GM12892 (cell line): ENCODE measurements at places on chromosomes 2 and 18.

DNA sequence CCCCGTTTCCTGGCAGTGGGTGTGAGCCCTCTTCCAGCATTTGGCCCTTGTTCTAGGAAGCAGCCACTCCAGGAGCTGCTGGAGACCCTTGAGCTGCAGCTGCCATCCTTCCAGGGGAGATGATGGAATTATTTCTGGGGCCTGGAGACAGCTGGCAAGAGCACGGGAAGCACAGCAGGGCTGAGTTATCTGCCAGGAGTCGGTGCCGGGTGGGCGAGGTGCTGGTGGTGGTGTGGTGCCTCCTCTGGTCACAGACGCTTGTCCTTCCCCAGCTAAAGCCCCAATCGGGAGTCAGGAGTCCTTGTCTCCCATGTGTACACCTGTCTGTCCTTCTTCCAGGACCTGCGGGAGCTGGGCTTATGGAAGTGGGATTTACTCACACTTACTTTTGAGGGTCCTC is 36.0 kb downstream of the DPYSL5 start:
- DNase-seq, result no peak

DNA sequence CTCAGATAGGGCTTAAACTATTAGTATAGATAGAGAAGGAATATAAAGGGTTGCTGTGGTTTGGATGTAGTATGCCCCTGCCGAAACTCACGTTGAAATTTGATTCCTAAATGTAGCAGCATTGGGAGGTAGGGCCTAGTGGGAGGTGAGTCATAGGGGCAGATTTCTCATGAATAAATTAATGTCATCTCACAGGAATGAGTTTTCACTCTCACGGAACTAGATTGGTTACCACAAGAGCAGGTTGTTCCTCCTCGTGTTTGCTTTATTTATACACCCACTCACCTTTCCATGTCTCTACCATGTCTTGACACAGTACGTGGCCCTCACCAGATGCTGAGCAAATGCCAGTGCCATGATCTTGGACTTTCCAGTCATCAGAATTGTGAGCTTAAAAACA is 218.2 kb downstream of the RBM43 start:
- no peak for DNase-seq

- no peak for DNase-seq
Observed at GRCh38 chr2:229348128-229348527, 77.0 kb upstream of the PID1 start.

DNA sequence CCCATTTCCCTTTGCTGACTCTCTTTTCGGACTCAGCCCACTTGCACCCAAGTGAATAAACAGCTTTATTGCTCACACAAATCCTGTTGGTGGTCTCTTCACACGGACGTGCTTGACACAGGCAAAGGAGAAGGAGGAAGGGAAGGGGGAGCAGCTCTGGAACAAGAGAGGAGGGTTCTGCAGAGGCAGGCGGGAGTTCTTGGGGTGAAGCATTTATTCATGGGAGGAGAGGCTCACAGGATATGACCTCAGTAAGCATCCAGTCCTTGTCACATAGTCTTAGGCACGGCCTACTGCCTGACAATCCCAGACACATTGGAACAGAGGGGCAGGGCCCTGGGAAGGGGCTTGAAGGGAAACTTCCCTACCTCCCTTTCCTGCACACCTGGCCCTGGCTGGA is 171.7 kb upstream of the HS6ST1 start:
- DNase-seq, result no peak

- DNase-seq, result no peak
Observed at GRCh38 chr18:45291621-45292615, 323.4 kb upstream of the SLC14A2 start.

GRCh38 chr2:160109939-160110673 is 47.7 kb upstream of the PLA2R1 start:
- no peak for DNase-seq

GRCh38 chr2:160557903-160558302 is 64.3 kb upstream of the RBMS1 start:
- DNase-seq, result no peak

DNA sequence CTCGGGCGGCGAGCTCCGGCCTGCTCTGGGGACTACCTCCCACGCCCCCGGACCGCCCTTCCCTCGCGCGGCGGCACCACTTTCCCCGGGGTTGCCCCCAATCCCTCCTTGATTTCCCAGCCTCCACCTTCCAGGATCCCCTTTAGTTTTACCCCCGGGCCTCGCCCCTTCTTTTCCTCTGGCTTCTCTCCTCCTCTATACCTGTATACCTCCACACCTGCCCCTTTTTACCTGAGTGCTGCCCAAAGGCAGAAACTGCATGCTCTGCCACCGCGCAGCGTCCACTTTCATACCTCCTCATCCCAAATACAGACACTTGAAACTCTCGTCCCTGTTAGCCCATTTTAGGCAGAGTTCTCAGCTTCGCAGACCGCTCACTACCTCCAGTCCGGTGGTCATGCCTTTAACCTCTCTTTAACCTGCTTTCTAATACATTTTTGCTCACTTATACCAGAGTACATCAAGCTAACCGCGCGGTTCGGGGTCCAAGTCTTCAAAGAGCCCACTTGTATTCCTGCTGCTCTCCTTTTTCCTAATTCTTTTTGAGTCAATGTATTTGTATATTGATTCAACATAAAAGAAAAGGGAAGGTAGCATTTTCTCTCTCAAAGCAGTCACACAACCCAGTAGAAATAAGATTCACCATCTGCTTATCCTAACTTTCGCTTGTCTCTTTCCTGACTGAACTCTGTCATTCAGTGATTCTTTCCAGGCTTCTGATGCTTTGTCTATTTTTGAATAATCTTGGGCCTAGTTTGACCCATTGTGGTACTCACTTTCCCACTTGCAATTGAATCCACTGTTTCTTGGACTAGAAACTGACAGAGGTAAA is 901 bp downstream of the SPOPL start:
- DNase-seq, result no peak

- DNase-seq, result no peak
Observed at GRCh38 chr2:33230195-33230594, 246.3 kb upstream of the RASGRP3 start.

GRCh38 chr2:208579678-208580077 is 173.1 kb downstream of the PTH2R start:
- DNase-seq, result no peak

- DNase-seq, result no peak
Observed at GRCh38 chr2:227703280-227703732, 14.5 kb downstream of the SLC19A3 start.

- no peak for DNase-seq
Observed at GRCh38 chr2:15643791-15644585, 52.3 kb downstream of the DDX1 start.

DNA sequence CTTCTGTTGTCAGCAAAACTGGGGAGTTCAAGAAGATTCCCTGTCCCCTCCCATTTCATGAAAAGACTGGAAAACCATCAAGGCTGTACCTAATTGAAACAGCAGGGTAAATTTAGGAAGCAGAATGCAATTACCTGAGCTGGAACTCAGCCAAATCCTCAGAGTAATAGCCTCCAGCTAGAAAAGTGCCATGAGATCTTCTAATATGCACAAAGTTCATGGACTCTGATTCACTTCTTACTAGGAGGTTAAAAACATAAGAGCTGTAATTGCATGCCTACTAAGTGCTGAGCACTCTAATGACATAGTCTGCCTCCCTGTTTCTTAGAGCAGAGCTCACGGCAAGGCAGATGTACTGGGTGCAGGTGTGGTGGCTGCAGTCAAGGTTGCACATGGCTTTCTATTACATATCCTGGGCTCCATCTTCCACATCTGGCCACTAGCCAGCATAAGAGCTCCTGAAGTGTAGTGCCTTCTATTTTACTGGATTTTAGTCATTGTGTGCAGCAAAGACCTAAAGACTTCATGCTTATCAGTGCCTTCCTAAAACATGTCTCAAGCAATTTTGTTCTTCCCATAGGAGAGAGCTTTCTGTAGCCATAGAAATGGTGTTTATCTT is 341.7 kb downstream of the PTPRM start:
- DNase-seq, result no peak

- DNase-seq, result no peak
Observed at GRCh38 chr2:126600742-126601141, 55.2 kb upstream of the GYPC start.

GRCh38 chr18:34050661-34051060 is 174.1 kb downstream of the NOL4 start:
- DNase-seq, result no peak

GRCh38 chr2:9791711-9792110 is 51.6 kb upstream of the TAF1B start:
- no peak for DNase-seq

DNA sequence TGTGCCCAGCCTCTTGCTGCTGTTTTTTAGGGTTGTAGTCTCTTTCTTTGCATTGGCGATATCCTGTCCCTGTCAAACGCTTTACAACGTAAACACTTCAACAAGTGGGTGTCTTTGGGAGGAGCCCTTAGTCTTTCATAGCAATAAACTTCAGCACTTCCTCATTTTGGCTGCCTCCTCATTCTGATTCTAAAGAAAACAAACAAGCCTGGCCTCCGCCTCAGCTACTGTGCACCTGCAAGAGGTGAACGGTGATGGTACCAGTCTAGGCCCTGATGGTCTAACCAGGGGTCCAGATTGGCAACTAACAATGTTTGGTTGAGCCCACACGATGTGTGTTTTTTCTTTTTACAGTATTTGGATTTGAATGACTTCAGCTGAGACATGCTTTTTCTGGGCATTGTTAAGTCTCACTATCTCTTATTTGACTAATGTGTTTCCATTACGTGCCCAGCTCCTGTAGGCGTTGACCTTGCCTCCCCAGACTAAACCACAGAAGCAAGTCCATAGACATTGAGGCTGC is 53.2 kb upstream of the CUL3 start:
- peak; percentile 27 for DNase-seq

DNA sequence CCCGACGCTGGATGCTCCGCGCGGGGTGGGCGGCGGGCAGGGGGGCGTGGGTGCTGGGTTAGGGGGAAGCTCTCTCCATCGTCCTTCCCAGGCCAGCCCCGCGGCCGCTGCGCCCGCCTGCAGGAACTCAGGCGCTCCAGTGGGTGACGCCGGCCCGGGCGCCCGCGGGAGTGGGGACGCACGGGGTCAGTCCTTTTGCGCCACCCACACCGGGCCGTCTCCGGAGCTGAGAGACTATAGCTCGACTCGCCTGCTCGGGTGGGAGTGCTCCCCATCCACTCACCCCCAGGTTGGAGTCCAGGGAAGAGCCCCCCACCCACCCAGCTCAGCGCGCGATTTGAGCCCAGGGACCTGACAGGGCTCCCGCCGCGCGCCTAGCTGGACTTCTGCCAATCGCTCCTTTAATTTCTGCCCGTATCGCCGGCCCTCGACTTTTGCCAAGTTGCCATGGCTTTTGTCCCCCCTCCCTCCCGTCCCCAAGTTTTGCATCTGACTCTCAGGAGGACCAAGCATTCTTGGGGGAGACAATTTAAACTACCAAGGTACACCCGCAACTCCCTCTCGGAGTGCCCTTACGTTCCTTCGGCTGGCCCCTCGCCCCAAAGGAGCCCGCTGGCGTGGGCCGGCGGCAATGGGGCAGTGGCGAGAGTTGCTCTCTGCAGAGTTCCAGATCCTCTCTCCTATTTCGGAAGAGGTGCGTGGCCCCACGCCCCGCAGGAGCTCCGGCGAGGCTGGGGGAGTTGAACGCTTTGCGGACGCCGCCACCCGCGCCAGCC is 205.8 kb upstream of the SMAD2 start:
- no peak for DNase-seq
